ENCODE measurements at places on chromosomes 11 and 22. TPM values are rescaled to one million over a fixed set of nuclear protein-coding genes. Genes with fewer than 3 reads are reported as not detected.
A peak's percentile ranks its signal among the peaks of the same experiment; 100 is the strongest.

DNA sequence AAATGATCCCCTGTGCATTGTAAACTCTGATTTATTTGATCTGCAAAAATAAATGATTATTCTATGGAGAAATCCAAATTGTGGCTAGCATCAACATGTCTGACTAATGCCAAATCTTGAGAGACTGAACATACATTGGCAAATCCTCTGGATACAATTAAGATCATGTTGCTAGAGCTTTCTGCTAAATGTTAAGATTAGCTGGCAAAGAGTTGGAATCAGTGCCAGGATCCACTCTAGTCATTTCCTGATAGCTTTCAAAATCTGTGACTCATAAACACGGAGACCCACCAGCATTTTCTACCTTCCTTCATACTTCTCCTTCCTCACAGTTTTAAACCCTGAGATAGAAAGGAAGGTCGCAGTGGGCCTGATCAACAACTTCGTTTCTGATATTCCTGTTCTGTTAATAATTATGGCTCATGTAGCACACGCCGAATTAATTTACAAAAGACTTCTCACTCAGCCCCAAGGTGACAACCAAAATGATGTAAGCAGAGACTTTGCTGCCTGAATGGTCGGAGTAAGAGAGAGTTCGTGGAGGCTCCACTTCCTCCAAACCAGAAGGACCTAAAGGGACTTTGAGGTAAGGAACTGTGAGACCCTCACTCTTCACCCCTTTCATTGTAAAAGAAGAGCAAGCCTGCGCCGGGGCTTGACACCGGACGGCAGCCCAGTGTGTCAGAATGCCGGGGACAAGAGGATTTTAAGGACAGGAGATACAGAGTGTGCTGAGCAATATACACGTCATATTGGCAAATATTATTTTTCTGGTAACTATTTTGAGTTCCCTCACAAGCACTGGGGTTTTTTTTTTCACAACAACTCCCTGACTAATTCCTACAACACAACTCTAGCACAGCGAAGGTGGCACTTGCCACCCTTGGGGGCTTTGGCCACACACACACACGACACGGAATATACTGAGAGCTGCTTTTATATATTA, 42.0 kb downstream of the SERPINH1 start:
- DNase-seq, result no peak

GRCh38 chr22:46408568-46409506, 73.3 kb downstream of the TRMU start:
- no peak for DNase-seq

DNA sequence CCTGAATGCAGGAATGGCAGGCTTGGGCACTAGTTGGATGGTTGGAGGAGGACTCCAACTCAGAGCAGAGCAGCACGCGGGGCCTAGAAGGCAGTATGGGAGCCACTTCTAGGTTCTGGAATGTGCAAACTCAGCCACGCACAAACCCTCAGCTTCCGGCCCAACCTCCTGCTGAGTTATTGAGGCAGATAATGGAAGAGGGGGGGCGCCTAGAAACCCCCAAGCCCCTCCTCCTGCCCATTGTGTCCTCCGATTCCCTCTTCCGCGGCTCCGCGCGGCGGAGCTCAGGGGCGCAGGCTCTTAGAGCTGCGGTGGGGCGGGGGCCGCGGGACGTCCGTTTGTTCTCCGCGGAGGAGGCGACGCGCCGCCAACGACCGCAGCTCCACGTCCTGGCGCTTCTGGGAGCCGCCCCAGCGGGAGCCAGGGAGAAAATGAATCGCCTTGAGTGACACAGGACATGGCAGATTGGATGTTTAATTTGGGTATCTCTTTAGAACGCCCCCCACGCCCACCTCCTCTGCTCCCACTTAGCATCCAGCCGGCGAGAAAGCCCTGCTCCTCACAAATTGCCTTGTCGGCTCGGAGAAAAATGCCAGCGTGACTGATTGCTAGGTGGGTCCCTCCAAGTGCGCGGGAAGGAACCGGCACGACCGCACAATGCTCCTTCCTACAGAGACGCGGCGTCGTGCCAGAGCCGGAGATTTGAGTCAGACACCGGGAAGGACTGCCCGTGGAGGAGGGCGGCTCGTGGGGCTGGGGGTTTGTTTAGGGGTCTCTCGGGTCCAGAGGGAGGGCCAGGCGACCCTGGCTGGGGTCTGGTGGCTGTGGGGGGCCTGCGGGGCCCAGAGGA, 144.6 kb downstream of the NECTIN1 start:
- peak; percentile 80 for DNase-seq

DNA sequence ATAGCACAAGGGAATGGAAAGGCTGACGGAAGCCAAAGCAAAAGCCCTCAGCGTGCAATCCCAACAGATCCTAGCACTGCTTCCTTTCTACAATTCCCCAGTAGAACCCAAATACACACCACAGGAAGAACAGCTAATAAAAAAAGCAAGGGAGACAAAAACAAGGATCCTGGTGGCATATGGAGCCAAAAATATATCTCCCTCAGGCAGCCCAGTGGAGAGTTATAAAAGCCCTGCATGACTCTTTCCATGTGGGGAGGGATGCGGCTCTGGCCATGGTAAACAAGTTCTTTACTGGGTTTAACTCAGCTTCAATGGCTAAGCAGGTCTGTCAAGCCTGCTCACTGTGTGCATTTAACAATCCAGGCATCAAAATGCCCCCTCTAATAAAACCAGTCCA, 88.1 kb downstream of the PIWIL4 start:
- no peak for DNase-seq

DNA sequence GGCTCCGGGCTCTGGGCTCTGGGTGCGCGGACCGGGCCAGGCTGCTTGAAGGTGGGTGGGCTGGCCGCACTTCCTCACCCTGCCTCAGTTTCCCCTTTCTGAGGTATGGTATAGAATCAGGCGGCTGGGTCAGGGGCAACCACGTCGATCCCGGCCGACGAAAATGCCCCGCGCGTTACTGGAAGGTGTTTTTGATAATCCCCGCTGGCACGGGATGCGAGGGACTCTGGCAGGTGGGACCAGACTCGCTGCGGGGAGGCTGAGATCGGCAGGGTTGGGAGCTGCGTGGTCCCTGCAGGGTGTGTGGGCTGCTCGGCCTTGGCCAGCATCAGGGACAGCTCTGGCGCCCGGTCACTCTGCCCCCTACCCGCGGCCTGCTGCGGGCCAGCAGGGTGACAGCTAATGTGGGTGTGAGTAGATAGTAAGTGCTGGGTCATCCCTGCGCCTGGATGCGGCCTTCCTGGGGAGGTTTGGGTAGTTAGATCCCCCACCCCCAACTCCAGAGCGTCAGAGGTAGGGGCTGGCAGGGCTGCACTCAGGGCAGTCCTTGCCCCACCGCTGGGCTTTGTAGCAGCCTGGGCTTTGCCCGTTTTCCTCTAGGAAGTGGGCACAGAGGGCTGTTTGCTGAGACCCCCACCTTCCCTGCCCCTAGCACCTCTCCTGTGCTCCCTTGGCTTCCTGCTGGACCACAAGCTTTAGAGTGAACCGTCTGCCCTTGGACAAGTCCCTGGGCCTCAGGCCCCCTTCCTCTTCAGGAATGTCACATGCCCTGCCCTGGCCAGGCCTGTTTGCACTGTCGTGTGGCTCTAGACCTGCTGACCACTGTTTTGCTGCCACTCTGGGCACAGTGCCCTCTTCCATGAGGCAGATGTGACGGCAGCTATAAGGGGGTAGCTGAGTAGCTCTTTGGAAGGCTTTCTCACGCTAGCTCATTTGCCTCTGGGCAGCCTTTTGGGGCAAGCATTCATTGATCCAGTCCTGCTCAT, 579 bp downstream of the TANGO2 start:
- DNase-seq, result peak; percentile 90

The KIF18A gene
- total RNA-seq, result 0.08 TPM

- DNase-seq, result peak; percentile 71
These were observed at the start of gene PHF21B for GRCh38 chr22:45009606-45010531. PHF21B (minus strand) TSS chr22:45010005; CDS start chr22:45009549, 456 bp downstream.

- DNase-seq, result peak; percentile 93
These were observed 7.3 kb upstream of the NCF4 start for GRCh38 chr22:36853407-36854099.

DNA sequence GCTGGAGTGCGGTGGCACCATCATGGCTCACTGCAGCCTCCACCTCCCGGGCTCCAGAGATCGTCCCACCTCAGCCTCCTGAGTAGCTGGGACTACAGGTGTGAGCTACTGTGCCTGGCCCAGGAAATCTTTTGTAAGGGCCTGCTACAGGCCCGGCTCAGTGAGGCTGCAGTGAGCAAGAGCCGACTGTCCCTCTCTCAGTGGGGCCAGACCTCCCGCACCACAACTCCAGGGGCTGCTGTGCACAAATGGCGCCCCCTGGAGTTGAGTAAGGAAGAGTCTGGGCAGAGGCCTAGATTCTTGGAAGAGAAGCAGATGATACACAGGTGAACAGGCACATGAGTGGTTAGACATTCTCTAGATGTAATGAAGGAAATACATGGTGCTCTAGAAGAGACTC, 7.0 kb downstream of the SERHL2 start:
- DNase-seq, result no peak

The LRP4 gene
- 17.5 TPM for total RNA-seq

GRCh38 chr22:28034145-28034759, 115.2 kb upstream of the PITPNB start:
- DNase-seq, result no peak

GRCh38 chr11:110435780-110436717, 6.3 kb downstream of the FDX1 start:
- DNase-seq, result no peak

DNA sequence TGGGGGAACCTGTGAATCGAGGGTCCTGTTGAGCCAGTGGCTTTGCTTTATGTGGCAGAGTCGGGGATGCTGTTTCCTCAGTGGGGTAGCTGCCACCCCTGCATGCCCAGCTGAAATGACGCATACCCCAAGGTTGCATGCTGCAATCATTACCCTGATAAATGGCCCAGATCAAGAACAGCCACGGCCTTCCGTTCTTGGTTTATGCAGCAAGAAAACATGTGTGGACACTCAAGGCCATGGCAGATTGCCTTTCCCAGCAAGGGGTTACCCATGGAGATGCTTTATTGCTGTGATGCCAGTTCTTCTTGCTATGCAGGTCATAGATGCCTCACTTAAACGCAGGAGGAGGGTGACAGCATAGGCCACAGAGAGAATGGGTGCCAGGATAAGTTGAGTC, 14.3 kb upstream of the SREBF2 start:
- DNase-seq, result no peak

The FGF19 gene
- not detected for total RNA-seq

- no peak for DNase-seq
These were observed 9.9 kb downstream of the SYNGR1 start for GRCh38 chr22:39359659-39360195.

DNA sequence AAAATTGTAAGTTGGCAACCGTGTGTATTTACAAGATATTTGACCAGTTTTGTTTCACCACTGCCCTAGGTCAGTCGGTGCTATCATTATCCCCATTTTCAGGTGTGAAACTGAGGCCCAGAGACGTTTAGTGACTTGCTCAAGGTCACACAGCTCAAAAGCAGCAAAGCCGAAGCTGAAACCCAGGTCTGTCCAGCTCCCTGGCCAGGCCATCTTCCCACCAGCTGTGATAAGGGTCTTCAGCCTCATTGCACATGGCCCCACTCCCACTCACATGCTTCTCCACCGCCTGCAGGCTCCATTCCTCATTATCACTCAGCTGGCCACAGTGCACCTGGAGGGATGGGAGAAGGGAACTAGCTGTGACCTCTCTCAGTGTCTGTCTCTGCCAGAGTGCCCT, 83.2 kb downstream of the PDE2A start:
- DNase-seq, result peak; percentile 9

GRCh38 chr22:26372890-26373289, 56.2 kb upstream of the ASPHD2 start:
- DNase-seq, result no peak

The C11orf97 gene
- not detected for total RNA-seq

The ROBO4 gene
- 27.6 TPM for total RNA-seq

The CYTH4 gene
- total RNA-seq, result 7.5 TPM

DNA sequence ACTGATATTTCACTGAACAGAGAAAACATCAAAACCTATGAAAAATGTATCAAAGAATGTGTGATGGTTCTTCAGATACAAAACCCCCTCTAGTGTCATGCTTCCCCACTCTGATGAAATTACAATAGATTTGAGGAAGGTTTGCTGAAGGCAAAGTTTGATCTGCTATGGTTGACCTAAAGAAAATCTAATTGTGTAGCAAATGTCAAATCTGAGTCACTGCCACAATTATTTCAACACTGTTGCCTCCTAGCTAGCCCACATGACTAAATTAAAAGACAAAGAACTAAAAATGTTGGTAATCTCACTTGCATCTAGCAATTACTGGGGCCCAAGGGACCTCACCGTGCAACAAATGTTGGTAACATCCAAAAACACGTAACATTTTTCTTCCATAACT, 728.0 kb downstream of the DLG2 start:
- DNase-seq, result no peak

Measured in Right ventricle myocardium inferior (tissue), 1 donor.